ENCODE measurements at places on chromosomes 5 and 9.

- no peak for DNase-seq
Measured at GRCh38 chr9:128820665-128821583, 2.6 kb downstream of the ENDOG start.

GRCh38 chr5:151153300-151153699 is 4.3 kb downstream of the ANXA6 start:
- no peak for DNase-seq

DNA sequence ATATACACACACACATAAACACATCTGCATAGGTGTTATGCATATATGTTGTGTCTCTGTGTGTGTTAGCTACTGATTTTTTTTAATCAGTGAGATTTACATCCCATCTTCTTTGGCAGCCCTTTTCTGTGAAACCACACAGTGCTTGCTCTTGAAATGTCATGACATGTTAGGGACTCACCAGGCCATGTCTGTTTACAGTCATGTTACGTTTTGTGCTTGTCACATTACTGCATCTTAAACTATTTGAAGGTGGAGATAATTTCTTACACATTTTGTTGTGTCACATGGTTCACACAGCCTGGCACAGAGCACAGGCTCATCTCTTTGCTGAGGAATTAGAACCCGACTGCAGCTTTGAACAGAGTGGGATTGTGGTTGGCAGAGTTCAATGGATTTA is 364.4 kb upstream of the RIOK2 start:
- DNase-seq, result no peak

GRCh38 chr5:168585119-168585856 is 6.1 kb upstream of the PANK3 start:
- no peak for DNase-seq

DNA sequence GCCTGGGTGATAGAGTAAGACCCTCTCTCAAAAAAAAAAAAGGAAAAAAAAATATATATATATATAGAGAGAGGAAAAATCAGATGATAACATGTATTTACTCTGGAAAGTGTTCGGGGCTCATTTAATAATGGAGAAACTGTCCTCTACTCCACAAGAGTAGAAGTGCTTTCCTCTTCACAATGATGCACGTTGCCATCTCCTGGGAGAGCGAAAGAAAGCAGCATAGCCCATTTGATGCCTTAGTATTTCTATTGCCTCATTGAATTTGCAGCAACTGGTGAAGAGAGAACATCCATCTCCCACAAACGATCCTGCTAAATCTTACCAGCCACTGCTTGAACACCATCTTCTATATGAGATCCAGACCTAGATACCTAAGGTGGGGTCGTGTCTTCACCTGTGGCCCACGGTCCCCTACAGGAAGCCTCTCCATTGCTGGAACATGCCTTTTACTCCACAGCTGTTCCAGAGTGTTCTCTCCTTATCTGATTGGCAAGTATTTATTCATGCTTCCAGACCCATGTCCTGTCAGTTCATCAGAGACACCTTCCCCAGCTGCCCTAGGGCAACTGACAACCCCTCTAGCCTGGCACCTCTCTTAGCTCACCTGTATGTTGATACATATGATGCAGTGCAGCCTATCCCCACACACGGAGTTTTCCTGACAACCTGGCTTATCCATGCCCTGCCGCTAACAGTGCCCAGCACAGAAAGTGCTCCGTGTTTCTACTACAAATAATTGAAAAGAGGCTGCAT is 115.3 kb downstream of the MARCHF11 start:
- DNase-seq, result no peak

- no peak for DNase-seq
Measured at GRCh38 chr9:81825846-81826516, 102.2 kb upstream of the SPATA31D4 start.

- no peak for DNase-seq
Measured at GRCh38 chr5:33340195-33340594, 100.6 kb upstream of the TARS1 start.

DNA sequence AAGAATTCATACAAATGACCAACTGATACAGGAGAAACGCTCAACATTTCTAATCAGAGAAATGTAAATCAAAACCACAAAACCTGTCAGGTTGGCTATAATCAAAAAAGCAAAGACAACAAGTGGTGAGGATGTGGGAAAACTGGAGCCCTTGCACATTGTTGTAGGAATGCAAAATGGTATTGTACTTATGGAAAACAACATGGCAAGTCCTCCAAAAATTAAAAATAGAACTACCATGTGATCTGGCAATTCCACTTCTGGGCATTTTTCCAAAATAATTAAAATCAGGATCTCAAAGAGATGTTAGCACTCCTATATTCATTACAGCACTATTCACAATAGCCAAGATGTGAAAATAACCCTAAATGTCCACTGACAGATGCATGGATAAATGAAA is 76.1 kb downstream of the FNIP1 start:
- DNase-seq, result peak; percentile 1

- DNase-seq, result no peak
Measured at GRCh38 chr5:96577909-96578308, 84.3 kb upstream of the CAST start.

DNA sequence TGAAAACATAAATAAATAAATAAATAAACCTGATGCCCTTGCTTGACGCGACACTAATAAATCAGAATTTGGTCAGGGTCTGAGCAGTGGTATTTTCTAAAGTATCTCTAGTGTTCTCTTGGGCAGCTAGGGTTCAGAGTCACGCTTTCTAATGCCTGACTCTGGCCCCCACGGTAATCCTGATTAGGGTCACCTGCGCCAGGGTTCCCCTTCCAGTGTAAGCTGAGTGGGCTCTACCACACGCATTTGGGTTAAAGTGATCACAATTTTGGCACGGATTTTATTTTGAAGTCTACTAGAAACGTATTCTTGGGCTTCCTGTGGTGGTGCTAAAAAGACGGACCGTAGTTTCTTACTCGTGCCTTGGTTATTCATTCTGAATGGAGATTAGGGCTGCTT is 651 bp downstream of the TTC1 start:
- DNase-seq, result no peak

- DNase-seq, result no peak
Measured at GRCh38 chr5:95439801-95440493, 48.8 kb downstream of the FAM81B start.

- DNase-seq, result no peak
Measured at GRCh38 chr5:115354246-115354645, 57.8 kb upstream of the CCDC112 start.

DNA sequence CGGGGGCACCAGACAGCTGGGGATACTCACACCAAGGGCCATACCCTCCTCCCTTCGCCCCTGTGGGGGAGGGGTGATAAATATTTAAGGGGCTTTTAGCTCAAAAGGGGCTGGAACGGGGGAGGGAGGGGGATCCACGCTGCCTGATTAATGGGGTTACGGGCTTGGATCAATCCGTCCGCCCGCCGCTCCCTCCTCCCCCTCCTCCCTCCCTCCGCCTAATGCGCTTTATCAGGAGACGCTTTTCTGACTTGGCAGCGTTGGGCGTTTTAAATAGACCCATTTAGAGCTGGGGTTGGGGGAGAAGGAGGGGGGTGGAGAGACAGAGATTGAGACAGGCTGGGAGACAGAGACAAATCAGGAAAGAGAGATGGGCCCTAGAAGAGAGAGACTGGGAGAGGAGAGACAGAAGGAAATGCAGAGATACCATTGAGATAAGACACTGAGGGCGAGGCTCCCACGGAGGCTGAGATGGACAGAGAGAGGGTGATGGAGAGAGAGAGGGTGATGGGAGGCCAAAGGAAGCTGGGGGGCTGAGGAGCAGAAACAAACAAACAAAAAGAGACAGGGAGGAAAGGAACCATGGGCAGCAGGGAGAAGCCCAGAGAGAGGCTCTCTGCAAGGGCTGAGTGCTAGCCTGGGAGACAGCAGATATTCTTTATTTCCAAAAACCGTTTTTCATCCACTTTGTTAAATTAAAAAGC is 10.3 kb downstream of the CNTFR start:
- DNase-seq, result no peak
